Mesenteric fat pad (tissue), 1 donor: ENCODE measurements at places on chromosomes 1 and 21.

DNA sequence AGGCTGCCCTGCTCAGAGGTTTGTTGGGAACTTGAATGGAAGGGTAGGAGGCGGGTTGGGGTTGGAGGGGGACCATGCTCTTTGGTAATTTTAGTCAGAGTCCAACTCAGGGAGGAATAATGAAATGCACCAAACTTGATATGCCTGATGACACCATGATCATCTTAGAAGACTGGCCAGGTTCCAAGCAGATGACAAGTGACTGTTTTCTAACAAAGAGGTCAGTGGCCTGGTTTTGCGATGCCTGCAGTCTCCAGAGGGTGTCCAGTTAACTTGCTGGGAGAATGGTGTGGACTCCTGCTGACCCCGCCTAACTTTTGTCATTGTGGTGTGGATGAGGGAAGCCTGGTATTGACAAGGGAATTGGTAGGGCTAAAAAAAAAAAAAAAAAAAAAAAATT is 12.4 kb downstream of the VANGL1 start:
- no peak for DNase-seq

GRCh38 chr1:26009796-26010447 is 11.7 kb upstream of the EXTL1 start:
- no peak for DNase-seq

- no peak for DNase-seq
Observed at GRCh38 chr1:166907763-166908162, 31.7 kb upstream of the TADA1 start.

DNA sequence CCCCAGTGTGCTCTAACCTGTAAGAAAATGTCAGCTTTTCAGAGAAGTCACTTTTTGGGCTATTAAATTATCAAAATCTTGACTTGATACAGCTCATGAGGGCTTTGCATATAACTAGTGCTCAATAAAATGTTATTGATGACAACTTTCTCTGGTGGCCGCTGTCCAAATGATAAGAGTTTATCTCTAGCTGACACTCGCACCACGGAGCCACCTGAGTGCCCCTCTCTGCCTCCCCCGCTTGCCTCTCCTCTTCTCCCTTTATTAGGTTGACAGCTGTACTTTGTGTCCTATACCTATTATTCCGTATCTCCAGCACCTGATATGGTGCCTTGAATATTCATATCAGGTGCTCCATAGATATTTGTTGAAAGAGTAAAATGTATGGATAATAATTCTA is 82.8 kb downstream of the PHTF1 start:
- DNase-seq = no peak

GRCh38 chr1:54577612-54578011 is 29.6 kb downstream of the ACOT11 start:
- no peak for DNase-seq

DNA sequence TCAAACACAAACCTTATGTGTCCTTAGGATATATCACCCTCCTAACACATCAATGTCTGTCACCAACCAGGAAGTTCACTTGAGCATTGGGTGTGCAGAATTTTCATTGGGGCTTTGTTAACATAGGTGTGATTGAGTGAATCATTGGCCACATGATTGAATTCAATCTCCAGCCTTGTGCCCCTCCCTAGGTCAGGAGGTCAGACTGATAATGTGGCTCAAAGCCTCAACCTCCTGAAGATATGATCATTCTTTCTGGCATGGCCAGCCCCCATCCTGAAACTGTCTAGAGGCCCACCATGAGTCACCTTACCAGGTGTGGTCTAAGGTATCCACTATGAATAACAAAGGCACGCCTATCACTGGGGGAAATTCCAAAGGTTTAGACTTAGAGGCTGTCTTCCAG is 90.1 kb downstream of the PKN2 start:
- no peak for DNase-seq

DNA sequence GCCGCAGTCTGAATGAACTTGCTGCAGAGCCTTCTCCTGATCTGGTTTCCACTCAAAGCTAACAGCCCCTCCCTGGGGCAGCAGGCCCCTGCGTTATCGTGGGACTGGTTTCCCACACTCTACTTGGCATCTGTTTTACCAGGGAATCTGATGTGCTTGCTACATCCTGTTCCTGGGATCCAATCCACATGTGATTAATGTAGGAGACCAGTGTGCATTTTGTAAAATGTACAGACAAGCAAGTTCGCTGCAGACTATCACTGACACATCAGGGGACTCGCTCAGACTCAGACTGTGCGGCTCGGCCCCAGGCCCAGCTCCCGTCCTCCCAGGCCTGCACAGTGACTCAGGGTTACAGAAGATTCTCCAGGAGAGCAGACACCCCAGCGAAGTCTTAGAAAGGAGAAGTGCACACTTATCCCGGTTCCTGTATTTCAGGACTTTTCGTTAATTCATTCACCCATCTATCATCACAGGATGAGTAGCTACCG is 340.1 kb downstream of the MATN1 start:
- DNase-seq = no peak

- no peak for DNase-seq
Observed at GRCh38 chr1:179288977-179289376, 4.6 kb upstream of the SOAT1 start.

DNA sequence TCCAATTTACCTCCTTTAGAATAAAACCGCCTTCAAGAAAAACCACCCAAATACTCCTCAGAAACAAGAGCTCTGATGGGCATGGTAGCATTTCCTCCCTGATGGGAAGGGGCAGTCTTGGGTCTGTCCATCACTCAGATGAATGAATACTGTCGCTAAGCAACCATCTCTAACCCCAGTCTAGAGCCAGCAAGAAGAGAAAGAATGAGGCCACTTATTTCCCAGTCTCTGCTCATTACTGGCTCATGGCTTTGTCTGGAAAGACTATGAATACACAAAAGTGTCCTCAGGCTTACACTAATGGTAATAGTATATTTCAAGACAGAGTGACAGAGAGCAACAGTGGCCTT is 51.0 kb upstream of the F3 start:
- no peak for DNase-seq

- DNase-seq = no peak
Observed at GRCh38 chr21:41107602-41108001, 60.4 kb upstream of the BACE2 start.

GRCh38 chr1:58808077-58808476 is 24.2 kb upstream of the JUN start:
- no peak for DNase-seq

GRCh38 chr1:39317910-39318633 is 113.6 kb downstream of the MACF1 start:
- DNase-seq = no peak

DNA sequence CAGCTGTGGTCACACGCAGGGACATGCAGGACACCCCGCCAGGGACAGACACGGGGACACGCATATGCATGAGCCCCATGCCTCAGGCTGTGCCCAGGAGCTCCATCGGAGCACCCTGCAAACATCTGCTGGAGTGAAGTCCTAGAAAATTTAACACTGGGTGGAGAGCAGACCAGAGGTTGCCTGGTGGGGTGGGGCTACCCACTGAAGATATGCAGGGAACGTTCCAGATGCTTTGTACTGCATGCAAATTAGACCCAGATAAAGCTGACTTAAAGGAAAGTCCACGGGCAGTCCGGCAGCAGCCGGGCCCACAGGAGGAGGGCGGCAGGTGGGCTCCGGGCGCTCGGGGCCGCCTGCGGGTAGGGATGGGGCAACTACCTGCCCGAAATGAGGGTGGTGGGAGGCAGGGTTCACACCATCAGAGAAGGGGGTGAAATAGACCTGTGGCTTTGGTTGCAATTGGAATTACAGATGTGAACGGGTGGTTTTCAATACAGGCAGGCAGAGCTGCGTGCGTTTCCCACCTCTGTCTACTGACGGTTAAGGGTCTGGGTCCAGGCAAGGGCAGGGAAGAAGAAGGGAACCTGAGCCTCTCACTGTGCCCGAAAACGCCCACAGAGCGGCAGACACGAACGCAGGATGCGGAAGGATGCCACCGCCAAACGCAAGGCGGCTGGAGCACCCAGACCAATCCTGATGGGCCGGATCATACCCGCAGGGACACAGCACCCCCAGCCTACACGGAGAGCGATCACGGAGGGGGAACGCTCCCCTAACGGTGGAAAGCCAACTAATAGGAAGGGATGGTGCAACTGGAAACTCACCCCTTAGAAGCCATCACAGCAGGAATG is 21.0 kb downstream of the CFAP74 start:
- DNase-seq = no peak

DNA sequence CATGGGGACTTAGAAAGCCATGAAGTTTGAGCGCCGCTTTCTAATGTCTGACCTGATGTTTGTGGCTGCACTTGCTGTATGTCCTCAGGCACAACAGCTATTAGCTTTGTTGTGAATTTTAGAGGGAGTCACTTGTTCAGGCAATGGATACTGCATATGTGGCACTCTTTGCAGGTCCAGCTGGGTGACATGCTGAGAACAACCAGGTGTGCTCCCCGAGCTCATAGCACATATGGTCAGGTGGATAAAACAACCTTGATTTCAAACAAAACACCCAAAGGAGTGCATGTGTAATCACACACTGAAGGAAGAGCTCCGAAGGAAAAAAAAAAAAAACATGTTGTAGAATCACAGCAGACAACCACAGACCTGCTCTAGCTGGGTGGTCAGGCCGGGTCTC is 178.6 kb downstream of the BACH1 start:
- DNase-seq = no peak

GRCh38 chr1:23344987-23345472 is 946 bp upstream of the HNRNPR start:
- no peak for DNase-seq

DNA sequence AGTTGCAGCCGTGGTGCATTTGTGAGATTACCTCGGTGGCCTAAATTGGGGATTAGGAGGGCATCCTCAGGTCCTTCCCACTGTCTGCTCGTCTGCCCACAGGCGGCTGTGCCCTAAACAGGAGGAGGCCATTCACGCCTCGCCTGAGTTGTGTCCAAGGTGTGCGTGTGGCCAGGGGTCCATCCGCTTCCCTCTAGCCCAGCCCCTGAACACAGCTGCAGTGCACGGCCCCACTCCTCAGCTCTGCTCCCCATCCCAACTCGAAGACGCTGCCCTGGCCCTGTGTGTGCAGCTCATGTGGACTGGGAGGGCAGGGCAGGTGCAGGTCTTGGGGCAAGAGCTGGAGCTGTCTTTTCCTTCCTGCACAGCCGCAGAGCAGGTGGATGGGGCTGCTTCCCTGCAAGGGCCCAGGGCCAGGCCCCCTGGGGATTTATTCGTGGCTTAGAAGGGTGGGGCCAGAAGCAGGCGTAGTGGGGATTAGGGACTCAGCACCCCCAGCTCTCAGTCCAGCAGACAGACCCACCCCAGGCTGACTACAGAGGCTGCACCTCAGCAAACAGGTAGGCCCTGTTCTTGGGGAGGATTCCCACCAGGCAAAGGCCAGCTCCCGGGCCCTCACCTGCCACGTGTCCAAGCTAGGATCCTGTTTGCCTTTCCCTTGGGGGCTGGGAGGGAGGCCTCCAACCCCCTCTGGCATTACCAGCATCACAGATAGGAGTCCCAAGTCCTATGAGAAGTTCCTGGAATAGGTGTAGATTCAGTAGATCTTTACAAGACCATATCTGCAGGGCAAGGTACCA is 4.3 kb downstream of the GUK1 start:
- no peak for DNase-seq
